Activated CD4-positive, alpha-beta T cell treated with anti-CD3 and anti-CD28 coated beads for 48 hours (primary cell): ENCODE measurements at places on chromosomes 16 and 17.
A peak's percentile ranks its signal among the peaks of the same experiment; 100 is the strongest.

- DNase-seq, result no peak
Observed at GRCh38 chr17:82873521-82873920, 33.7 kb upstream of the ZNF750 start.

GRCh38 chr17:11264183-11264871 lies 23.3 kb downstream of the SHISA6 start:
- no peak for DNase-seq

- DNase-seq, result no peak
Observed at GRCh38 chr16:12159028-12159427, 182.5 kb downstream of the SNX29 start.

DNA sequence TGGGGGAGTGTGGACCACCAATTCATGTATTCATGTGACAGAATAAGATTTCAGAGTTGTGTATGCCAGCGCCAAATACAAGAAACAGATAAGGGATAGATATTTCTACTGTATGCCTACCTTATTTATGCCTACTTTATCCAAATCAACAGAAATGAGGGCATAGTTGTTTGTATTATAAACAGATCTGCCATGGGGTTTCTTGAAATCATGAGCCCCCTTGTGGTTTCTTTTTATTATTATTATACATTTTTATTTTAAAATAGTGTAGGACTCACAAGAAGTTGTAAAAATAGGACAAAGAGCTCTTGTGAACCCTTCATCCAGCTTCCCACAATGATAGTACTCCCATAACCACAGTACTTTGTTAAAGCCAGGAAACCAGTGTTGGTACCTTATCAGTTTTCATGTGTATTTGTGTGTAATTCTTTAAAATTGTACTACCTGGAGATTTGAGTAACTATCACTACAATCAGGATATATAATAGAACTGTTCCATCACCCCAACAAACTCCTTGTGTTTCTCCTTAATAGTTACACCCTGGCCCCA lies 229.4 kb downstream of the CCDC182 start:
- DNase-seq, result no peak

GRCh38 chr17:57114085-57114673 lies 29.1 kb downstream of the AKAP1 start:
- peak; percentile 76 for DNase-seq

- no peak for DNase-seq
Observed at GRCh38 chr16:64687786-64688185, 434.1 kb downstream of the CDH11 start.

DNA sequence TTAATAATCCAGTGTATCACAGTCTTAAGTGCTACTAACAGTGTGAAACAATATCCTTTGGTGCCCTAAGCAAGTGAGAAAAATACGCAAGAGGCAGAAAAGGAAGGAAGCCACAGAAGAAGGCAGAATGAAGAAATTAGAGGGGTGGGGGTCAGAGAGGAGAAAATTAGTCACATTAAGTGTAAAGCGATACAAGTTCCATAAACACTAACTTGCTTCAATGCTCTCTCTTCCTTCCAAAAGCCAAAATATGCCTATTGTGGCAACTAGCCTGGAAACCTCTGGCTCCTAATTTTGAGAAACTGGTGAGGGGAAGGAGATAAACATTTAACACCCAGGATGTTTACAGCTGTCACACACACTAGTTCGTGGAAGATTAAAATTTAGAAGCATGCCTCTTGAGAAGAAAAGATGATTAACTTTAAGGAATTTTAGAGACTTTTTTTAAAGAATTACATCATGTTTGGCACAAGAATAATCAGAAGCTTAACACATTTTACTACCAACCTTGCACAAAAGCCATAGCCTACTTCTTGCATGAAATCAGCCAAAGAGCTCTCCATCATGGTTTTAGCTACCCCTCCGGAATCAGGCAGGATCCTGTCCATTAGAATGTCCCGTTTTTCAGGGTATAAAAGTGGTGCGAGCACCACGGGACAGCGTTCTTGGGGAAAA lies 44.7 kb downstream of the CNOT1 start:
- DNase-seq, result no peak

- no peak for DNase-seq
Observed at GRCh38 chr16:17777408-17777863, 306.7 kb upstream of the XYLT1 start.

- DNase-seq, result no peak
Observed at GRCh38 chr17:67481808-67482207, 104.7 kb downstream of the PITPNC1 start.

DNA sequence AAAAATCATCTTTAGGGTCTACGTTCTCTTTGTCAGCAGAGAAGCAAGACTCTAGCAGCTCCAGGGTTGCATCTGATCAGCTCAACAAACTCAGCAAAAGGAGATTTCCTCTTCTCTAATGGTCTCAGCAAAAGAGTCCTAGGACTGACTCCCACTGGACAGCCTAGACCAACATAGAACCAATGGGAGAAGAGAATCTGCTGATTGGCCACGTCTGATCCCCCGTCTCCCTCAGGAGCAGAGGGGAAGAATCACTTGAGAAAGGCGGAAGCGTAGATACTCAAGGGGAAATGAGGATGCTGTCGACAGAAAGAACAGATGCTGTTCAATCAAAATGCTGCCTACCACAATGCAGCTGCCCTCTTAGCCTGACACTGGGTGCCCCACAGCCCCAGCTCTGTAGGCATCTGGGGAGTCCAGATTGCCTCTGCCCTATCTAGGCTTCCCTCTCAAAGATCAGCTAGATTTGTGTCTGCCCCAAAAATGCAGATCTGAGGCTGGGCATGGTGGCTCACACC lies 31.5 kb upstream of the EMP2 start:
- DNase-seq, result no peak

DNA sequence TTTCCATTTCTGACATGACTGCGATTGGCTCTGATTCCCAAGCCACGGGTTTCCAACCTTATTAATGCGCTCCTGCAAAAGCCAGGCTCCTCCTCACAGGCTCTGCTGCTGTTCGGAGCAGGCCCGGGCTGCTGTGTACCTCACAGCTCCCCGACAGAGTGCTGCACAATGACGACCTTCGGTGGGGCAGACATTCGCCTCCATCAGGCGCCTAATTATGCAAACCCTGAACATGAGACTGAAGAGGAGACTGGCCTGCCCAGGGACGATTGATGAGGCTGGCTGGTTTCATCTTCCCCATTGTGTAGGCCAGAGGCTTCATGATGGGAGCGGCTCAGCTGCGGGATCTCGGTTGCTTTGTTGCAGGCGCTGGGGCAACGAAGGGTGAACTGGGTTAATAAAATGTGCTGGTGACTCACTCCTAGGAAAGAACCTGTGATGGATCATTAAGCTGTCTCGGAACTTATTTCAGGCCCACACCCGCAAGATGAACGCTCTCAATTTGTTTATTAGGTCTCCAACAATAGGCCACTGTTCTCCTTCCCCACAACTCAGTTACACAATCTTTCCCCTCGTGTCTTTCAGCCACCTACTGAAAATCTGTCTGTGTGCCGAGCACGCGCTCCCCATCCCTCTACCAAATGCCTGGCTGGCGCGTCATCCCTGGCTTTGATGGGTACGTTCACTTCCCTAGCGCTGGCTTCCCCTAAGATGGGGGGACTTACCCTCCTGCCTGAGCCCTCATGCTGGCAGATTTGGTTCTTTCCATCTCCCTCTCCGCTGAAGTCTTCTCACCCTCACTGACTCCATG lies 27.2 kb upstream of the TOB1 start:
- no peak for DNase-seq

GRCh38 chr16:83023640-83024039 lies 396.9 kb downstream of the CDH13 start:
- DNase-seq, result no peak
